SIG-M5 (cell line): ENCODE measurements at places on chromosomes 5 and 9.

GRCh38 chr5:114325541-114325940 lies 36.3 kb upstream of the KCNN2 start:
- DNase-seq: no peak

GRCh38 chr5:117318528-117318927 lies 743.9 kb upstream of the SEMA6A start:
- no peak for DNase-seq

DNA sequence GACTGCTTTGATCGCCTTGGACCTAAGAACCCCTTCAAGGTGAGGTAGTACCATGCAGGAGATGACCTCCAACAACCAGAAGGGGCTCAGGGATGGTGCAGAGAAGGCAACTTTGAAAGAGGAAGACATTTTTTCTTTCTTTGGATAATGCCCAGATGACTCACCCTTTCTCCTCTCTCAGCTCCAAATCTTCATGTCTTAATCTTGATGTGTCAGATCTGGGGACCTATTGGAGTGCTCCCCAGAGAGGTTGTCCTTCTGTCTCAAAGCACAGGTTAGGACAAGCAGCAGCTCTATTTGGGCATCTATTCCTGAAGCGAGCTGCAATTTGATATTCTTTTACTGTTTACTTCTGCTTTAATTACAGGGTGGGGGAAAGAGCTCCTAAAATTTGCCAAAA lies 229.9 kb upstream of the MAP3K1 start:
- DNase-seq: no peak

DNA sequence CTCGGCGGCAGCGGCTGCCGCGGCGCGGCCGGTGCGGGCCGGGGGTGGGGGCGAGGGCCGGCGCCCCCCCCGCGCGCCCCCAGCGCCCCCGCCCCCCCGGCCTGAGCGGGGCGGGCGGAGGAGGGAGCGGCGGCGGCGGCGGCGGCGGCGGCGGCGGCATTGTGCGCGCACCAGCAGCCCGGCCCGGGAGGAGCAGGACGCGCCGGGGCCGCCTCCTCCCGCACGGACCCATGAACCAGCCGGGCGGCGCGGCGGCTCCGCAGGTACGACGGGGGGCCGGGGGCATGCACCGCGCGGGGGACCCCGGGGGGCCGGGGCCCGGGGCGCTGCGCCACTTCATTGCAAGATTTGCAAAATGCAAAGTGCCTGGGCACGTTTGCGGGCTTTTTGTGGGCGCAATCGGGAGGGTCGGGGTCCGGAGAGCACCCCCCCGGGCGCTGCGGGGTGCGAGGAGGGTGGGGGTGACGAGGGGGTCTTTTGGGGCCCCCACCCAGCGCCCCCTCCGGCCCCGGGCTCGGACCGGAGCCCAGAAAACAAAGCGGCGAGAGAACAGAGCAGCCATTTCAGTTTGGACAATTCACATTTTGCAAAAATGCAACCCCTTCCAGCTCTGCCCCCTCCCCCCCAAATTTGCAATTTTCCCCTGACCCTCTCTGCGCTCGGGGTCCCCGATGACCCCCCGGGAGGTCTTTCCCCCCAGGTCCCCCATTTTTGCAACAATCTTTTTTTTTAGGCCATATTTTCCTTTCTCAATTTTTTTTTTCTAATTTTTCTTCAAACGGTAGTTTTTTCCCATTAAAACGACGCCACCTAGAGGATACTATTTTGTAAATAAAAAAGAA lies at the start of gene ZNF618:
ZNF618 (plus strand) TSS at position 159 of the 842 bp plus-strand sequence; CDS start at position 231, 72 bp downstream.
- no peak for DNase-seq

GRCh38 chr5:132456296-132456986 lies 34.1 kb downstream of the IRF1 start:
- peak; percentile 40 for DNase-seq

DNA sequence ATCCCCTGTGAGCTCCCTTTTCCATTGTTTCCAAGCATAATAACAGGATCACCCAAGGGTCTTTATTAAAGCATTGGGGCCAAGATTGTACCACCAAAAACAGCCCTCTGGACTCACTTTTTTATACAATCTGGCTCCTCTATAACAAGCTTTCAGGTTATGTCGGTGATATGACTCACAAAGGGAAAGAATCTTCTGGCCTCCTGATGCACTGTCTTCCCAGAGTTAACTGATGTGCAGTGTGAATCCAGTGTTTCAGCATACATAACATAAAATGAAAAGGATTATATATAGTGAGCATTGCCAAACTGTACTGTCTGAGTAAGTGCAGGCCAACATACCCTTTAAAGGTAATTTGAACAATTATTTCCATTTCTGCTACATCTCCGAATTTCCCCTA lies 33.9 kb upstream of the MAN2A1 start:
- no peak for DNase-seq

- DNase-seq: no peak
Measured at GRCh38 chr5:4700069-4700468, 440.1 kb upstream of the ADAMTS16 start.

DNA sequence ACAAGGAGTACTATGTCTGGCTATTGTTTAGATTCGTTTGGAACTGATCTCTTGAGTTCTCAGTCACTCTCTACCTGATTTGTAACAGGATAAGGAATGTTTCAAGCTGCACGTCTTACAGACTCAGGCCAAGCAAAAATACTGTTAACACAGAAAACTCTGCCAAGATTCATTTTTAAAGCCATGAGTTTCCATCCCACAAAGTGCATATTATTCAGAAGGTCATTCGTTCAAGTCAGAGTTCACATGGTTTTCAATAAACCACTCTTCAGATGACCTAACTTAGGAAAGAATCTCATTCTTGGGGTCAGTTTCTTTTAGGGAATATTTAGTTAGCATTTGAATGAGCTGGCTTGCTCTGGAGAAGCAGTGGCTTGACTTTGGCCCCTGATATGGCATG lies 49.3 kb downstream of the F2R start:
- DNase-seq: no peak

- no peak for DNase-seq
Measured at GRCh38 chr5:167999182-167999581, 292.3 kb upstream of the WWC1 start.

GRCh38 chr9:132061526-132061925 lies 18.1 kb downstream of the MED27 start:
- DNase-seq: no peak

- no peak for DNase-seq
Measured at GRCh38 chr5:176573564-176574296, 24.6 kb downstream of the CDHR2 start.

- DNase-seq: no peak
Measured at GRCh38 chr5:91397791-91398190, 14.7 kb upstream of the ARRDC3 start.

DNA sequence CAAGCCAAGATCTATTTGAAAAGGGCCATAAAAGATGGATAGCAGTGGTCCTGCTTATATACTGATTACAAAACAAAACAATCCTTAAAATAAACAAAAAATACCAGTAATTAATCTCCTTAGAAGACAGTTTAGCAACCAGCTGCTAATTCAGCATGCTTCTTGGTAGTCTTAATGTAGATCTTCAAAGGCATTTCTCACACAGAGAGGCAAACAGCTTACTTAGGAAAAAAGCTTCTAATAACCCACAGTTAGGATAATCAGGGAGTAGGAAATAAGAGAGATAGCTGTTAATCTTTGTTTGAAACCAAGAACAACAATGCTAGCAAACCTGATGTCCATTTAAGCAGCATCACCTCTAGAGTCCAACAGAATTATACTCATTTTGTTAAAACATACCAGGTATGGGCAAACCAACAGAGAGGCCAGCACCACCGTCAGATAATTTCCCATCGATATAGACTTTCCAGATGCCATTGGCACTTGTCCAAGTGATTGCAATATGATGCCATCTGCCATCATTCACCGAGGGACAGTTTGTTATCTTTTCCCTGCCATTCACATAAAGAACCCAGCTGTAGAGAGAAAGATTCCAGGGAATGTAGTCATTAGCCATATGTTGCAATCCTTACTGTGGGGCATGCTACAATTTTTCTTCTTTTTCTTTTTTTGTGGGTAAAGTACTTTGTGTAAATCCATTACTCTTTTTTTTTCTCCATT lies 105.6 kb upstream of the TXNDC8 start:
- no peak for DNase-seq

GRCh38 chr9:18855656-18856055 lies 177.4 kb downstream of the SAXO1 start:
- DNase-seq: no peak

GRCh38 chr9:124849801-124850200 lies 3.5 kb upstream of the WDR38 start:
- no peak for DNase-seq

- no peak for DNase-seq
Measured at GRCh38 chr5:40568548-40568947, 111.2 kb upstream of the PTGER4 start.

GRCh38 chr9:131395157-131396098 lies 1.5 kb downstream of the PRRC2B start:
- DNase-seq: no peak

DNA sequence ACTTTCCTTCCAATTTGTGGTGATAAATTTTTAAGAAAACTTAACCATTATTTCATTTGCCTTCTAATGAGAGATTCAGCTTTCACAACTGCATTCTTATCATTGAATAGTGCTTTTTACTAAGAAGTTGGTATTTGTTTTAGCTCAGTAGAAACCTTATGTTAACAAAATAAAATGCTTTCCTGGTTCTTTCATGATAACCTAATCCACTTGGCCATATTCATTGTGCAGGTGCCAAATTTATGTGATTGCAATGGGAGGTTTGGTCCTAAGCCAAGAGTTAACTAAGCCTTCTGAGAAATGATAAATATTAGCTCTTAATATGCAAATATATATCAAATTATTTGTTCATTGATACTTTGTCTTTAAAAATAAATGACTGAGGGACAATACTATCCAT lies 141.1 kb upstream of the TLE4 start:
- DNase-seq: no peak

DNA sequence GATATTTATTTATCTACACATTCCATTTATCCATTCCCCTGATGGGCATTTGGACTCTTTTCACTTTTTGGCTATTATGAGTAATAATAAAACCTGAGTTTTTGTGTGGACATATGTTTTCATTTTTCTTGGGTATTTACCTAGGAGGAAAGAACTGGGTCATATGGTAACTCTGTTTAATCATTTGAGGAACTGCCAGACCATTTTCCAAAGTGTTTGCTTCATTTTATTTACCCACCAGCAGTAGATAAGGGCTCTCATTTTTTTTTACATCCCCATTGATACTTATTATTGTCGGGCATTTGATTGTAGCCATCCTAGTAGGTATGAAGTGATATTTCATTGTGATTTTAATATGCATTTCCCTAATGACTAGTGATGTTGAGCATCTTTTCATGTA lies 7.7 kb upstream of the PTPDC1 start:
- DNase-seq: no peak

DNA sequence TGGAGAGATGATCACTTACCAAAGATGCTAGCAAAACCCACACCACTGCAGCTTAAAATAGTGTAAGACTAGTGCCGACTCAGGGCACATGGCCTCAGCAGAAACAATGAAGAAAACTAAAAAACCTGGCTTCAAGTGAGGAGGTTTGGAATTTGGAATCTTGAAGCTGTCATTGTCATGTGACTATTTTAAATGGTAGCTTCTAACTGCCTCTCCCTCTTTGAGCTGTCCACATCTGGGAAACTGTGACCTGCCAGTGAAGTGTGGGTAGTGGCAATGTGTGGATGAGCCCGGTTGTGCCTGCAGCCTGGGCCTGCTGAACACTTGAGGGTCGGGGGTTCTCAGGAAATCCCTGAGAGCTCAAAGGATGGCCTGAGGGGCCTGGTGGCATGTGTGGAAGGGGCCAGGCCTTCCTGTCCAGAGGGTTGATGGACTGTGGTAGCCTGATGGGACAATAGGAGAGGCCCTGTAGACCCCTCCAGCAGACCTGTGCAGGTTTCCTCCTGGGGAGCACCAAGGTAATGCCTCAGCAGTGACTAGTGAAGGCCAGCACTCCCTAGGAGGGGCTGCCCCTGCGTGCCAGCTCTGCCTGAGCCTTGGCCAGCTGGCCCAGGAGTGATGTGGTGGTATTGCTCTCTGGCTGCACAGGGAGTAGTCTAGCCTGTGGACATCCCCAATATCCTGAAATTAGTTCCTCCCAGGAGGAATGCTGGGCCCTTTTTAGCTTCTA lies 13.6 kb downstream of the USP20 start:
- DNase-seq: no peak

GRCh38 chr5:93078082-93079038 lies 502.7 kb downstream of the NR2F1-AS1 start:
- no peak for DNase-seq

- no peak for DNase-seq
Measured at GRCh38 chr5:56011835-56012234, 17.1 kb upstream of the IL6ST start.

- no peak for DNase-seq
Measured at GRCh38 chr9:92947268-92948037, at the start of gene FGD3. Gene FGD3, plus strand, starts transcription at chr9:92947523. Its CDS starts 28,734 bp downstream, at chr9:92976257.

DNA sequence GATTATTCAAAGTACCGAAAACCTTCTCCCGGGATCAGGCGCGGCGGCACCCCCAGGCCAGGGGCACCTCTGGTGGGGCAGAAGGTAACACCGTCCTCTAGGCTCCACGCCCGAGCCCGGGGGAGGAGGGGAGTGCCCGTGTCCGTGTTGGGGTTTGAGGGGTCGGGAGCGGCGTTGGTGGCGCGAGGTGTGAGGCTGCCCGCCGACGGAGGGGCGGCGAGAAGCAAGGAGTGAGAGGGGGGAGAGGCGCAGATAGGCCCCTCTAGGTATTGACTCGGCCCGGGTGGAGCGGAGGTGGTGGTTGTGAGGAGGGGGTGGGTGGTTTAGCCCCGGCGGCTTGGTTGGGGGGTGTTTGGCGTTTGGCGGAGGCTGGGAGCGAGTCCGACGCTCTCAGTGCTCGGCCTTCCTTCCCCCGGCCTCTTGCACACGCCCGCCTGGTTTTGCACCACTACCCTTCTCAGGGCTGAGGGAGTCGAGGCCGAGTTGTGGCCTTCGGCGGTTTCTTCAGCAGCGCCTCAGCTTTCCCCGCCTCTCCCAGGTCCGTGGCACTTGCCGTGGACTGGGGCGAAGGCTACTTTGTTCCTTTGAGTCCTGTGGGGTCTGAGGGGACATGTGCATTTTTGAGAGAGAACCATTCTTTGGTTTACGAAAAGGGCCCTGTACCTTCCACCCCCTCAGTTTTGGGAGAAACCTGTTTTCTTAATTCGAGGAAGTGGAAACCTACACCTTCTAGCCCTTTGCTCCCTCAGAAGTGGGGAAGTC lies 450 bp downstream of the GPBP1 start:
- DNase-seq: no peak

DNA sequence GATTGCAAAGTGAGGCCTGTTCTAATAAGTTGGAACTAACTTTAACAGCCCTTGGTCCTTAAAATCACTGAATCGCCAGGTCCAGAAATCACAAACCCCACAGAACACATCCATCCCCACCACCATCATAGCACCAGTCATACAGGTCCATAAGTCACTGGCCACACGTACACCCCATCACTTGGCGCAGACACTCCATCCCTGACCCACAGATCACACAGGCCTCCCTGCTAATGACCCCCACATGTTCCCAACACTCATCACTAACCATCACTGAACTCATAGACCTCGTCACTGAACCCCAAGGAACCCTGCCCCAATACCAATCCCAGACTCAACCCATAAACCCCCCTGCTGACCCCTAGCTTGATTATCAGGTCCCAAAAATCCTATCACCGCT lies 41.2 kb upstream of the ZNF300 start:
- no peak for DNase-seq

- DNase-seq: no peak
Measured at GRCh38 chr9:12801663-12802062, 26.8 kb downstream of the LURAP1L start.

- DNase-seq: no peak
Measured at GRCh38 chr9:86706391-86706790, 240.9 kb downstream of the GAS1 start.
